Subcutaneous preadipocyte (primary cell): ENCODE measurements at places on chromosomes 4 and X. TPM values are rescaled to one million over a fixed set of nuclear protein-coding genes. Genes with fewer than 3 reads are reported as not detected.

Gene UXT
- total RNA-seq = 79.4 and 143 TPM in 2 replicates

Gene PRRG1
- total RNA-seq = 6.6 and 8.8 TPM in 2 replicates

Gene FAM47E
- 0.37 TPM in 1 of 2 replicates, not detected in the other for total RNA-seq

Gene KCND1
- total RNA-seq = 0.20 and 0.37 TPM in 2 replicates

Gene CLIC2
- total RNA-seq = 9.4 and 15.1 TPM in 2 replicates

Gene IL3RA
- total RNA-seq = not detected in 2 replicates

Gene SUPT20HL2
- not detected in 2 replicates for total RNA-seq
